Smooth muscle cell of the umbilical artery (primary cell): ENCODE measurements at places on chromosomes 3 and 15. TPM values are rescaled to one million over a fixed set of nuclear protein-coding genes. Genes with fewer than 3 reads are reported as not detected.

Gene ASB14
- total RNA-seq = 0.05 TPM in 1 of 2 replicates, not detected in the other

Gene SNTN
- total RNA-seq = not detected in 2 replicates

Gene ACKR4
- under 0.01 TPM in 1 of 2 replicates, not detected in the other for total RNA-seq

Gene MOBP
- total RNA-seq = not detected in 2 replicates

Gene NDUFB5
- total RNA-seq = 81.2 and 147 TPM in 2 replicates

Gene HTR3E
- not detected in 2 replicates for total RNA-seq

Gene CASR
- not detected in 2 replicates for total RNA-seq

Gene TGM4
- not detected in 2 replicates for total RNA-seq

Gene TUSC7
- not detected in 2 replicates for total RNA-seq

Gene ZSCAN29
- total RNA-seq = 18.1 and 22.4 TPM in 2 replicates

Gene ZNF717
- total RNA-seq = 12.8 and 17.0 TPM in 2 replicates

Gene PRSS50
- not detected in 2 replicates for total RNA-seq

Gene C15orf62
- total RNA-seq = under 0.01 and 0.05 TPM in 2 replicates

Gene AGTR1
- 2.1 and 5.7 TPM in 2 replicates for total RNA-seq

Gene ADAMTSL3
- under 0.01 and 0.05 TPM in 2 replicates for total RNA-seq

Gene GABRR3
- total RNA-seq = not detected in 2 replicates

Gene CNBP
- total RNA-seq = 187 and 233 TPM in 2 replicates
